T-helper 9 cell (primary cell): ENCODE measurements at places on chromosomes 3 and 15.
A peak's percentile ranks its signal among the peaks of the same experiment; 100 is the strongest.

- no peak for DNase-seq
Observed at GRCh38 chr3:58544541-58544940, 7.6 kb upstream of the ACOX2 start.

GRCh38 chr15:67862750-67863441 lies 23.1 kb upstream of the RNU6-1 start:
- no peak for DNase-seq

GRCh38 chr3:123636431-123636841 lies 51.6 kb upstream of the HACD2 start:
- DNase-seq: no peak

GRCh38 chr15:61764141-61764540 lies 296.1 kb downstream of the VPS13C start:
- DNase-seq: no peak

GRCh38 chr3:30437171-30437601 lies 169.2 kb upstream of the TGFBR2 start:
- DNase-seq: no peak

- peak; percentile 57 for DNase-seq
Observed at GRCh38 chr3:69085833-69086722, 1.3 kb downstream of the ARL6IP5 start.

DNA sequence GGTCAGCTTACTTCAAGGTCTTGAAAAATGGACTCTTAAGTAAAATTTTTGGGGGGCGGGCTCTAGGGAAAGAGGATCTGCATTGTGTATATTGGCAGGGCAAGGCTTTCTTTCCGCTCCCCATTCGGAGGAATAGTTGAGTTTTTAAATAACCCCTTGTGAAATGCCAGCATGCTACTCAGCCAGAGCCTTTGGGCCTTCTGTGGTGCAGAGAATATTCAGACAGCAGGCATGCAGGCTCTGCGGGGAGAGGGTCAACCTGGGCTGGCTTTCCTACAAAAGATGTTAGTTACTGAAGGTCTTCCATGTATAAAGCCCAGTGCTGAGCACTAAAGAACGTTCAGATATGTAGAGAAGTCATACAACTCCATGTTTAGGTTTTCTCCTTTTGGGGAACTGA lies 40.6 kb downstream of the ADAMTSL3 start:
- DNase-seq: no peak

GRCh38 chr15:39788800-39789565 lies 6.3 kb upstream of the FSIP1 start:
- DNase-seq: no peak

DNA sequence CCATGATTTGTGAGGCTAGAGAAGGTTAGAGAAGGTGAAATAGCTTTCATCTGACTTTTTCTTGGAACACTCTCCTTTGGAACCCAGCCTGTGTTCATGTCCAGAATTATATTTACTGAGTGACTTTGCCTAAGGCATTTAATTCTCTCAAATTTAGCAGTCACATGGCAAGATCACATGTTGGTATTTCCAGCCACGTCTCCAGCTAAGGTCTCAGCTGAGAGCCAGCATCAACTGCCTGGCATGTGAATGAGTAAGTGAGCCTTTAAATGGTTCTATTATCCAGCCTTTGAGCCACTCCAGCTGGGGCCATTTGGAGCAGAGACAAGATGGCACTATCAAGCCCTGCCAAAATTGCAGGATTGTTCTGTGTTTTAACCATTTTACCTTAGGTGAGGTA lies 130.2 kb upstream of the SGO1 start:
- no peak for DNase-seq

GRCh38 chr15:31265090-31265870 lies 61.4 kb upstream of the KLF13 start:
- no peak for DNase-seq

GRCh38 chr3:159196359-159196758 lies 394.5 kb downstream of the MFSD1 start:
- DNase-seq: no peak

DNA sequence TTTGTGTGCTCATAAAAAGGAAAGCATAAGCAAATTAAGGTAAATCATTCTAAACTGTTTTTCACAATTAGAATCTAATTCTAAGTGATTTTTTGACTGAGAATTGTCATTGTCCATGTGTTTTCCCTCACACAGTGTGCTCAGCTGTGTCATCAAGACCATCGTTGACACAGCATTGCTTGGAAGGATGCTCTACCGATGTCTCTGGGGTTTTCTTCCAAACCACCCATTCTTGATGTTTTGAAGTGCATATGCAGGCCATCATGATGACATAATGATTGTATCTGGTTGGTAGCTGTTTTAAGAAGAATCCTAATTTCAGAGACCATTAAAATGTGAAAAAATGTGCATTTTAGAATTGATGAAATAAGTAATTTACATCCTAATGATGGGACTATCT lies 347.9 kb downstream of the RBMS3 start:
- DNase-seq: no peak

GRCh38 chr3:49721596-49721895 lies 2.1 kb upstream of the AMIGO3 start:
- DNase-seq: no peak

- no peak for DNase-seq
Observed at GRCh38 chr3:177810162-177810623, 612.9 kb upstream of the TBL1XR1 start.

- DNase-seq: no peak
Observed at GRCh38 chr15:96234109-96234892, 96.2 kb upstream of the NR2F2 start.

- no peak for DNase-seq
Observed at GRCh38 chr3:185062191-185062590, 90.7 kb downstream of the C3orf70 start.

DNA sequence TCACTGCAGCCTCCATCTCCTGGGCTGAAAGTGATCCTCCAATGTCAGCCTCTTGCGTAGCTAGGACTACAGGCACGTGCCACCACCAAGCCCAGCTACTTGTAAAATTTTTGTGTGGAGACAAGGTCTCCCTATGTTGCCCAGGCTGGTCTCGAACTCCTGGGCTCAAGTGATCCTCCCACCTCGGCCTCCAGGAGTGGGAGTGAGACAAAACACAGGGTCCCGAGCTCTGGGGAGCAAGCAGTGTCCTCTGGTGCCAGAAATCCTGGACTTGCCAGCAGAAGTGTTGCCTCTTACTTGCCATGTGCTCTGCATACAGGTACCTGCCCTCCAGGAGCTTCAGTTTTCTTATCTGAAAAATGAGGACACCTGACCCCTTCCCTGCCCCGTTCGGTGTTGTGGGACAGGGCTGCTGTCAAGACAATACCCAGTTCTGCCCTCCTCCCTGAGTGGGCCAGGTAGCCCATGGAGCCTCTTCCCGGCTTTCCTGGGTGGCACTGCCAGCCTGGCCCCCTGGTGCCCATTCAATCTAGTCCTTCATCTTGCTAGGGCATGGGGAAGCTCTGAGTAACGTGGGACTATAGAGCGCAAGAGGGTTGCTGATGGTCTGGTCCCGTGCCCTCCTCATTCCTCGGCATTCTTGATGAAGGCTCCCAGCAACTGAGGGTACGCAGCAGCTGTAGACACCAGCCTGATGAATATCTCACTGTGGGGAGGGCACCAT lies 164.6 kb downstream of the GOLGA6L4 start:
- no peak for DNase-seq

DNA sequence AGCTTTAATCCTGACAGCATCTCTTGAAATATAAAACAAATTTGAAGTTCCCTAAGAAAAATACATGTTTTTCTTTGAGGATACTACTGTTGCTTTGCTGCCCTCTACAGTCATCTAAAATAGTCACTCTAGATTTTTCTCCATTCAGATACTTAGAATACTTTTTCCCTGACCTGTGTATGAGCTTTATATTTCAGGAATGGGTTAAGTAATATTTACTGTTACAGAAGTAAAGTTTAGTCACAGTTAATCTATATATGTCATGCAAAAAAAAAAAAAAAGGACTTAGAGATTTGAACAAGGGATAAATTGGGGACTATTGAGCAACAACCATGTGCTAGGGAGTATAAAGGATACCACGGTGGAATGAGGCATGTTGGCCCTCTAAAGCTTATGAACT lies 8.8 kb downstream of the NECTIN3 start:
- DNase-seq: no peak

- DNase-seq: no peak
Observed at GRCh38 chr15:37823601-37824275, 110.7 kb upstream of the TMCO5A start.

GRCh38 chr3:150733373-150733935 lies 29.5 kb downstream of the SIAH2 start:
- DNase-seq: no peak

DNA sequence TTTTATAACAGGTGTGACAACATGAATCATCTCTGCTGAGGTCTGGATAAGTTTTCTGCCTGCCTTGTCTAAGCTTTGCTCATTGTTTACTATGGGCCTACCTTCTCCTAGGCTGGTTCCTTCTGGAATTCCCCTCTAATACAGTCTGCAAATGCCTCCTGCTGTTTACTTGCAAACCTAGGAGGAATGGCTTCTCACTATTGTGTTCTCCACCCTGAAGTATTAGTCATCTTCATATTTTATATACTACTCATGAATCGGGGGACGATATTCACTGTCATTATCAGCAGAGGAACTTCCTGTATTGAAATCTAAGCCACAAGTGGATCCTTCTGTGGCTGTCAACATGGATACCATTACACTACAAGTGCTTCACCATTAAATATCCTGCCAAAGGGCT lies 154.8 kb downstream of the PLCL2 start:
- DNase-seq: no peak

GRCh38 chr3:123749711-123750110 lies 134.4 kb downstream of the MYLK start:
- DNase-seq: no peak

GRCh38 chr3:111741181-111741580 lies 117.9 kb upstream of the PHLDB2 start:
- no peak for DNase-seq

DNA sequence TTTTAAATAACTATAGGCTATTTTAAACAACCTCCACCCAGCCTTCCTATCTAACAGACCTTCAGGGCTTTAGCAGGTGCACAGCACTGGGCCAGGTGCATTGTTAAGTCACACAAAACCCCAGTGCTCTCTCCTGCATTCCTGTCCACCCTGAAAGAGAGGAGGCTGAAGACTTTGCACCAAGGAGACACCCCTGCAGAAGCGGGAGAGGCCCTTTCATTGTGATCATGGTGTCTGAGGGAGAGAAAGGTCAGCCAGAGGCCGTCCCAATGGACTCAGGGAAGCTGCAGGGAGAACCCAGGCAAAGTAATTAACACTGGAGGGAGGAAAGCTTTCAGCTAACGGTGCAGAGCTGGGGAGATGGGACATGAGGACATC lies 5.2 kb downstream of the LRIG1 start:
- no peak for DNase-seq

- no peak for DNase-seq
Observed at GRCh38 chr3:187267306-187267705, 24.2 kb downstream of the MASP1 start.
